ENCODE measurements at places on chromosomes 2 and 18. TPM values are rescaled to one million over a fixed set of nuclear protein-coding genes. Genes with fewer than 3 reads are reported as not detected.

DNA sequence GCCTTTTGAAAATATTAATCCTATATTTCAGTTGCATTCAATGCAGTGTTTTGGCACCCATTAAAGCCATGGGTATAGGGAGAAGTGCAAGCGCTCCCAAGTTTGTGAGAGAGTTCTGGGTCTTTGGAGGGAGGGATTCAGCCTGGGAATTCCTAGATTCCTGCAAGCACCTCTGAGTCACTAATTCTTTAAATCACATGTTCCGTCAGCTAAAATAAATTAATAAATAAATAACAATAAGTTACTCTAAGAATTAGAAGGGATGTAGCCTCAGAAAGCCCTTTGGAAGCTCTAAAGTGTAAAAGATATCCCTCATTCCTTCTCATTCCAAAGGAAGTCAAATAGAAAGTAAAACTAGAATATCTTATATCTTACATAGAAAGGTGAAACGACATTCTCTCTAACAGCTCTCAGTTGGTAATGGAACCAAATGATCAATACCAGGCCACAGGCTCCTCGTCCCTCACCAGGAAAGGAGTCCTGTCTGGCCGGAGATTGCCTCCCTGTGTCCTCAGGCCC lies 222.4 kb upstream of the RBBP8 start:
- no peaks in the 10 kb centered on the region for H3K36me3 ChIP-seq
- no peak for DNase-seq
- H3K27me3 ChIP-seq, result no peaks in the 10 kb centered on the region
- no peaks in the 10 kb centered on the region for H3K4me1 ChIP-seq
- peak overlapping the region; percentile 23 for H3K4me3 ChIP-seq

- no peak overlapping the region for H3K4me3 ChIP-seq
- no peaks in the 10 kb centered on the region for H3K36me3 ChIP-seq
- H3K27ac ChIP-seq, result no peak overlapping the region
- H3K4me1 ChIP-seq, result no peaks in the 10 kb centered on the region
- DNase-seq, result no peak
- H3K27me3 ChIP-seq, result no peaks in the 10 kb centered on the region
These were observed 27.1 kb downstream of the KIAA2012 start for GRCh38 chr2:202100176-202100575.

DNA sequence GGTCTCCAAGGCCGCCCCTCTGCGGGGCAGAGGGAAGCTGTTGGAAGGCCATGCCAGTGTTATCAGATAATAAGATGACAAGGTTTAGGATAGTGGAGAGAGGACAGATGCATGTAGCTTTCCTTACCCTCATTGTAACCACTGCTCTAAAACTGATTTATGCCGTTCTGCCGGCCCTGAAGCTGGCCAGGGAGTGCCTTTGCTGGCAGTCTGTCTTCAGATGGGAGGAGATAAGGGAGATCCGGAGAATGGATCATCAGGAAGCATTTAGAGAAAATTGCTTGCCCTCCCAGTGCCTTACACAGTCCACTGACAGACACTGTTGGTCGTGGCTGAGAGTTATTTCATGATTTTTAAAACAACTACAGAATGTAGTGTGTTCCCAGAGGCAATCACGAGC lies 35.4 kb upstream of the MYO3B start:
- H3K27me3 ChIP-seq, result no peaks in the 10 kb centered on the region
- DNase-seq, result no peak
- H3K27ac ChIP-seq, result no peak overlapping the region
- no peak overlapping the region for H3K4me3 ChIP-seq
- H3K4me1 ChIP-seq, result no peaks in the 10 kb centered on the region

- no peak for DNase-seq
- no peak overlapping the region for H3K4me3 ChIP-seq
These were observed 69.9 kb upstream of the CHAC2 start for GRCh38 chr2:53697686-53698085.

DNA sequence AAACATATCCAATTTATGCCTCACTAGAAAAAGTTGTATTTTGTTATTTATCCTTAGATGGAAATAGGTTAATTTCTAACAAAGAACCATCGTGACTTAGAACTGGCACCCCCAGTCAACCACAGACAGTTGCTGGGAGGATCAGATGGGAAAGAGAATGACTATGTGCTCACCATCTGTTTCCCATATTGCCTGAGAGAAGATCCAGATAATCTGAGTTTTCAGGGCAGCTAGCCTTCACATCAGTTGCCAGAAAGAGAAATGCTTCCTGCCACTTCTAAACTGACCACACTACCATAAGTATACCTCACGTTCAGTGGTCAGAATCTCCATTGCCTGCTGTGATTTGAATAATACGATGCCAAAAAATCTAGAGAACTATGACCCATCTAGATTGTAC lies 28.4 kb upstream of the NEB start:
- no peak for DNase-seq
- H3K4me1 ChIP-seq, result no peaks in the 10 kb centered on the region
- no peaks in the 10 kb centered on the region for H3K36me3 ChIP-seq
- H3K4me3 ChIP-seq, result no peak overlapping the region
- no peaks in the 10 kb centered on the region for H3K27me3 ChIP-seq

DNA sequence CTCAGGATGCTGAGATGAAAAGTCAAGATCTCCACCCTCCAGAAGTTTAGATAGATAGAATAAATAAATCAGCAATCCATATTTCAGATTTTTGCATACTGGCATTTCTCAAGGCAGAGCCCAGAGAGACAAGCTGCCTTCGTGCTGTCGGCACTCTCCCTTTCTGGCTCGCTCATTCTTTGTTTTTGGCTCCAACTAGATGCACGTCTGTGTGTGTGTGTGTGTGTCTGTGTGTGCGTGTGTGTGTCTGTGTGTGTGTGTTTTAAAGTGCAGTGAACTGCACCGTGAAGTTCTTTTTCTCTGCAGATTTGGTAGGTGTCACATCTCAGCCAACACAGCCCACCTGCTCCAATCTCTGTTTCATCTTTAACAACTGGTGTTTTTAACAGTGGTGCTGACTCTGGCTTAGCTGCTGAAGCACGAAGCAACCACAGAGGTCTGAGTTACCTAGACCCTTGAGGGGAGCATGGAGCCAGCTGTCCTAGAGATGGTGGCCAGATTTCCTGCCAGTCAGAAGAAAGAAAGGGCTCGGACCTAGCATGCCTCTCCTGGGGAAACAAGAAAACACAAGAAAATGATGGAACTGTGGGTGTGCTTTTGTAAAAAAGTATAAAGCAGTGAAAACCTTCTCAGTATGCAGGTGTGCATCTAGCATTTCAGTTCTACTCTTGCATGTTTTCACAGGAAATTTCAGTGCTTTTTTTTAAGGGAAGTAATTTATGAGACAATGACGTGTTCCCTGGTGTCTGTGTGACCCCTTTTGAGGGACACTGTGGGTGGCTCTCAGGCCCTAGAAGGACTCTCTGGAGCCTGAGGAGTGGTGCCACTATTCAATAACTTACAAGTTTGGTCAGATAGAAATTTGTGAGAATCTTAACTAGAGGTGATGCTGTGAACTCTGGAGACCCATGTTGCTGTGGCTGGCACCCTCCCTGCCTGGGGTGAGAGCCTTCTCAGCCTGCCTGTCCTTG lies 364.3 kb downstream of the RNF144A start:
- H3K36me3 ChIP-seq, result no peaks in the 10 kb centered on the region
- no peak for DNase-seq
- no peaks in the 10 kb centered on the region for H3K4me1 ChIP-seq
- no peak overlapping the region for H3K27ac ChIP-seq
- H3K27me3 ChIP-seq, result no peaks in the 10 kb centered on the region

DNA sequence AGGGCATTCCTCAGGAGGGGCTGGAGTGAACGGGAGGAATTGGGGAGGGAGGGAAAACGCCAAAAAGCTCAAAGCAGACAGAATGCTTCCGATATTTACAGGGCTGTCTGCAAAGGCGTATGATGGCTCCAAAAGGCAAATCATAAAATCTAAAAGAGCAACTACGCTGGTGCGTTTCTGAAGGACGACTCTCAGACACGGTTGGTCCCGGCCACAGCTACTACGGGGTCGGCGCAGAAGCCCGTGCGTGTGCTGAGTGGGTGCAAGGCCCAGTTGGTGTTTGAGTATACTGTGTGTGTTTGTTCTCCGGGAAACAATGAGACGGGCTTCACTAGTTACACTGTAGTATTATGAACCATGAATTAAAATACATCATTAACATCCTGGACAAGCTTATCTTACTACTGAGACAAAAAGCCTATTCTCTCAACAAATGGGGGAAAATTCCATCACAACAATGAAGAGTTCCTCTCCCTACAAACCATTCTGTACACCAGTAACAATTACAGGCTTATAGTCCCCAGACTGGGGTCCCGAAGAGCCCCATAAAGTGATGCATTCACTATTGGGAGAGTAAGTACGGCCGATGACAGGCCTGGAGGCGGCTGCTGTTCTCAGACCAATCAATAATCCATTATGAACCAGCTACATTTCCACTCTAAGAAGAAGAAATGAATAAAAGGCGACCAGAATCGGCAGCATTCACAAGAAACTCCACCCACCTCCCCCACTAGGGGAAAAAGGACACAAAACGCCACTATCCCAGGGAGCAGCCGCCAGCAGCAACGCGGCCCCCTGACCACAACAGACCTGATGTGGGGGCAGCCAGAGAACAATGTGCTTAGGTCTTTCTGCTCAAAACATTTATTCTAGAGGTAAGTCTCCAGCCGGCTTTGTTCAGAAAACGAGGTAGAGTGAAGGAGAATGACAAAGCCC lies 43.4 kb downstream of the ZNF516 start:
- peak overlapping the region; percentile 27 for H3K4me3 ChIP-seq
- H3K4me1 ChIP-seq, result no peaks in the 10 kb centered on the region
- no peak for DNase-seq
- H3K36me3 ChIP-seq, result no peaks in the 10 kb centered on the region
- peak overlapping the region; percentile 70 for H3K27ac ChIP-seq

- H3K27me3 ChIP-seq, result no peaks in the 10 kb centered on the region
- H3K4me3 ChIP-seq, result no peak overlapping the region
- no peaks in the 10 kb centered on the region for H3K36me3 ChIP-seq
These were observed 117.1 kb downstream of the CAPN13 start for GRCh38 chr2:30690126-30690561.

Gene INPP5D
- 6.5 TPM for total RNA-seq

Gene ICA1L
- total RNA-seq, result 0.12 TPM

Gene PARD6G
- 1.8 TPM for total RNA-seq

Gene GREB1L
- total RNA-seq, result 3.1 TPM
